ENCODE measurements at places on chromosomes 6 and 20.

DNA sequence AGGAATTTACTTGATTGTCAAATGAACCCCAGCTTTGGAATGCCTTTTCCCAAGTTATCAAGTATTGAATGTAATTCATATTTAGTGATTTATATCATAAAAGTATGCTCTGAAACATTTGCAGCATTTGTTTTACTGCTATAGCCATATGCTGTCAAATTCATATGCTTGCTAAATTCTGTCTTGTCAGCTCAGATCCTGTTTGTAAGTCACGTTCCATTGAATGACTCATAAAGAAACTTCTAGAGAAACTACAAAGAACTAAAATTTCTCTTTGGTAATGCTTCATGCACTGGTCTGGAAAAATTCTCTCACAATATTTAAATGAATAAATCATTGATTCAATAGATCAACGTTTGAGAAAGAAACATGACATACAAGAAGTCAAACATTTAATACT is 445.9 kb downstream of the PHF3 start:
- DNase-seq = no peak

DNA sequence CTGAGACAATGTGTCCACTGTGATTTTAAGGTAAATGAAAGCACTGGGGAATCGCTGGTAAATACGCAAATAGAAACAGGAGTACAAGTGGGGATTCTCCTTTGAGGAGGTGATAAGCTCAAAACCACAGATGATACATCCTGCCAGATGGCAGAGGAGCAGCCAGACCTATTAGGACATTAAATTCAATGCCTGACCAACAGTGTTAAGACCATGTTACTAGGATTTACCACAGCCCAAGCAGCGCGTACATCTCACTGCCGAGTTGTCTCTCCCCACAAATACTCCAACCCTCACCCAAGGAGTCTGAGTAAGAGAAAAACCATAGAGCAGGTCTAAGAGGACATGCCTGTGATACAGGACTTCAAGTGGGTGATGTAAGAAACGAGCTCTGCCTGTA is 68.9 kb upstream of the TULP1 start:
- DNase-seq = no peak

GRCh38 chr6:4133941-4134838 is 1.2 kb downstream of the ECI2 start:
- no peak for DNase-seq

DNA sequence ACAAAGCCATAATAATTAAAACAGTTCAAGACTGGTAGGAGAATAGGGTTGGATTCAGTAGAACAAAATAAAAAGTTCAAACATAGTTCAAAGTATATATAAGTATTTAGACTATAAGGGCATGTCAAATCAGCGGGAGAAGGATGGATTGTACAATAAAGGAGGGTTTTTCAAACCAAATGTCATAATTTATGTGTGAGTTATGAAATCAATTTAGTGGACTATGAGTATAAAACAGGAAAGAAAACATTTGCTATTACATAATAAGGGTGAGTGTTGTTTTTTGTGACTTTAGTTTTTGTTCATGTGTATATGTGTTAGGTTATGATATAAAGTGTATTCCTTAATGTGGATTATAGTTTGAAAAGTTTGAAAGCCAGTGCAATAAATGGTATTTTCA is 10.6 kb downstream of the ORC3 start:
- DNase-seq = no peak
